ENCODE measurements at places on chromosomes 11 and 22.

- DNase-seq, result no peak
These were observed 1.7 kb downstream of the SHISA8 start for GRCh38 chr22:41913040-41913719.

GRCh38 chr11:85517272-85517671 is 109.9 kb downstream of the DLG2 start:
- DNase-seq, result no peak

GRCh38 chr22:49693416-49693815 is 134.3 kb downstream of the BRD1 start:
- no peak for DNase-seq

DNA sequence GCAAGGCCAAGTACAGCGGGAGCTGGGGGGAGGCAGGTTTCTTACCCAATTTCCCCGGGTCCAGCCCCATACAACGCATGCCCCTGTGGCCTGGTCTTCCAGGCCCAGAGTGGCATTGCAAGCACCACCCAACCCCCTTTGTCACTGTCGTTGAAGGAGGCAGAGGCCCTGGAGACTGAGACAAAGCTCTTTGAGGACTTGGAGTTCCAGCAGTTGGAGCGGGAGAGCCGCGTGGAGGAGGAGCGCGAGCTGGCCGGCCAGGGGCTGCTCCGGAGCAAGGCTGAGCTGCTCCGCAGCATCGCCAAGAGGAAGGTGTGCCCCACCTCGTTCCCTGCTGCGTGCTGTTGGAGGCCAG is 27.8 kb downstream of the PHLDB1 start:
- no peak for DNase-seq

- peak; percentile 24 for DNase-seq
These were observed 9.3 kb downstream of the MIF start for GRCh38 chr22:23903328-23903971.

- no peak for DNase-seq
These were observed 51.4 kb upstream of the WNT7B start for GRCh38 chr22:46028106-46028991.
